ENCODE measurements at places on chromosomes 13 and 19.

GRCh38 chr13:72415817-72416216, 311.6 kb downstream of the MZT1 start:
- DNase-seq, result no peak

DNA sequence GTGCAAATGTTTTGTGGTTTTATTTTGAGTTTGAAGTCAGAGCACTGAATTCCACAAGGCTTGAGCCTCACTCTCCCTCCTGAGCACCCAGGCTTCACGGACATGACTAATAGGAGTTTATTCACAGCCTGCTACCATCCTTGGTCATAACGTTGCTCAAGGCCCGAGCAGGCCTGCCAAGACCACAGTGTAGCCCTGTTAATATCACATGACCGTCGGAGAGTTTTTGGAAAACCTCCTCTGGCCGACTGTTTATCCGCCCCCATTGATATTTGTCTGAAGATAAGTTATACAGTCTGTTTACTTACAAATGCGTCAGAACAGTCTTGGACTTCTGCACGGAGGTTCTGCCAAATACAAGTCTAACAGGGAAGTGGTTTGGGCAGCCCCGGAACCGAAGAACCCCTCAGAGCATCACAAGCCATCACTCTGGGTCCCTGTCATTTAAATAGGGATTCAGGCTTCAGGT, 89.9 kb downstream of the COL4A2 start:
- no peak for DNase-seq

DNA sequence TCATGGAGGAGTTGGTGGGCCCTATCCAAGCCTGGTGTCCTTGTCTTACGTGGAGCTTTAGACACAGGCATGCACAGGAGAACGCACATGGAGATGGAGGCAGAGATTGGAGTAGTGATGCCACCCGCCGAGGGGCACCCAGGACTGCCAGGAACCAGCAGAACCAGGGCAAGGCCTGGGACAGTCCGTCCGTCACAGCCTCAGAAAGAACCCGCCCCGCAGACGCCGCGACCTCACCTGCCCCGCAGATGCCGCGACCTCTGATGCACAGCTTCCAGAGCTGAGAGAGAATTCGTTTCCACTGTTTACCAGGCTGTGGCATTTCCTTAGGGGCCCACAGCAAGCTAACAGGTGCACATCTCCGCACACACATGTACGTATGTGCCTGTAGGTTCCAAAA, 15.3 kb downstream of the GRTP1 start:
- no peak for DNase-seq

GRCh38 chr19:39177736-39178135, 19.0 kb upstream of the NCCRP1 start:
- DNase-seq, result no peak

DNA sequence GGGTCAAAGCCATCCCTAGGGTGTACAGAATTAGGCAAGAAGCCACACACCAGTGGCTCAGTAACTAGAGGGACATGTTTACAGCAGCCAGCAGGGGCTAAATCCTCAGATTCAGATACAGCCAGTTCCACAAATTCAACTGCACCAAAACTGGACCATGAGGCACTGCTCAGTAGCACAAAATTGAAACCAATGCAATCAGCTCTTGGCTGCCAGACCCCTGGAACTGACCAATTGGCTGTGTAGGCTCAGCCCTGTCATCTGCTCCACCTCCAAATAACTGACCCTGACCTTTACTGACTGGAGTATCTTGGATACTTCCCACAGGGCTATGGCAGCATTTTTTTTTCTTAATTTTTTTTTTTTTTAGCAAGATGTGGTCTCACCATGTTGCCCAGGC, 226.5 kb downstream of the FOXO1 start:
- no peak for DNase-seq
